ENCODE measurements at places on chromosomes 2 and 18.

DNA sequence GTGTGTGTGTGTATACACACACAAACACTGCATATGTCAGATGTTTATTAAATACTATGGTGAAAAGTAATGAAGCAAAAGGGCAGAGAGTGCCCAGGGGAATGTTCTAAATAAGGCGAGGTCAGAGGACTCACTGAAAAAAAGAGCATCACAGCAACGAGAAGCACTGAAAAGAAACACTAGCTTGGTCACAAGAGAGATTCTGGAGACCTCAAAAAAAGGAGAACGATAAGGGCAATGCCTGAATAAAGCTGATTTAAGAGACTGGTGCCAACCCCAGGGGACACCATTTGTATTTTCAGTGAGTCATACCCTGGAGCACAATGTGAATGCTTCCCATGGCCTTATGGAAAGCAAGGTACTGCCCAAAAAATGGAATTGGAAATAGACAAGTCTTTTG, 14.5 kb downstream of the SLC40A1 start:
- no peak for DNase-seq

- no peak for DNase-seq
Observed at GRCh38 chr18:7727361-7728076, 160.4 kb downstream of the PTPRM start.

DNA sequence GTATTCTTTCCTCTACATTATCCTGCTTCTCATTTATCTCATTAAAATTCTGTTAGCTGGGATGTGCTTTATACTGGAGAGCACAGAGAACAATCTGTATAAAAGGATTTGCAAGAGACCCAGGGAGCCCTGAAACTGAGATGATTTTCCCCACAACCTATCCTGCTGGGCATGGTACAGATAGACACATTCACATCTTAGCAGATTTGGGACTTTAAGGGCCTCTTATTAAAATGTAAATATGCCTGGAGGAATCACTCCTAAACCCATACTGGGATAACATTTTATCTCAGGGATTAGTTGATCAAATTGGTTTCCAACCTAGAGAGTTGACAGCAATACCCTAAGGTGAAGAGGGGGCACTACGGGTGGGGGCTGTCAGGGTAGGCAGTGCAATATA, 45.5 kb downstream of the AOX1 start:
- DNase-seq = no peak

DNA sequence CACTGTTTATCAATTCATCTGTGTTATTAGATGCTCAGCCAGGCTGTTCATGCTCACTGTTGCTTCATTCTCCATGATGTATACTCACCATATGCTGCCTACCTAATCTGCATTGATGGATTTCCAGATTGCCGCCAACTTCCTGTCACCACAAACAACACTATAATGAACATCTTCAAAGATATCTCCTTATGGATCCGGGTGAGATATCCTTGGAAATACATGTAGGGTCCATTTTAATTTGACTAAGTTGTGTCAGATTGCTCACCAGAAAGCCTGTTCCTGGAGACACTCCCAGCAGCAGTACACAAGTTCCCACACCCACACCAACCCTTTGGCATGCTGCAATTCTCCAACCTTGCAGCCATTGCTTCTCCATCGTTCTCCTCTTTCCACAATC, 547.5 kb upstream of the TNP1 start:
- no peak for DNase-seq

DNA sequence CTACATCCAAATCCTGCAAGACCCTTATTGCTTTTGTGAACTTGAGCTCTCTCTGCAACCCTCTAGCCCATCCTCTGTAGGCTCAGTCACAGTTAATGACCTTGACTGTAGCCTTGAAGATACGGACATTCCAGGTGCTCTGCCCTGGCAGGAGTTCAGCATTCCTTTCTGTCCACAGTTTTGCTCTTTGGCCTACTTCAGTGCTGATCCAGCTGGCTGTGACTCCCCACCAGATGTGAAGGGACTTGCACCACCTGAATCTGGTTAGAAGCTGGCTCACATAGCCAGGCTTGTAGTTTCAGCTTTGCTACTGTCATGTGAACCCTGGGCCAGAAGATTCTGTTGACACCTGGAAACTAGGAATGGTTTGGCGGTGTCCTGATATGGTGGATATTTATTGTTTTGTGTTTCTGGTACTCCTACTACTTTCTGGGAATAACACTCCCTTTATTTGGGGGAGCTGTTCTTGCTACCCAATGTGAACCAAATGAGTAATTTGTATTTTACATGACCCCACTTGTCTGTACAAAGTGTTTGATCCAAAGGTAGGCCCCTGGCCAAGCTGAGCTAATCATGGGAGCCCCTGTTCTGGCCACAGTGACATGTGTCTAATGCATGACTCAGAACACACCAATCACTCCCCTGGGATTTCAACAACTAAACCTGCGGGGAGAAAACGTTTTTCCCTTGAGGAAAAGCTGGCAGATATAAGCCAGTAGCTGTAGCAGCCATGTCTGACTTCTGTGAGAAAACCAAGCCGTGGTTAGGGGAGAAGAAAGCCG, 73.4 kb downstream of the CDCA7 start:
- DNase-seq = no peak

- DNase-seq = no peak
Observed at GRCh38 chr18:44411976-44412375, 268.7 kb upstream of the SETBP1 start.

- DNase-seq = no peak
Observed at GRCh38 chr2:133424876-133425275, 143.4 kb downstream of the NCKAP5 start.

DNA sequence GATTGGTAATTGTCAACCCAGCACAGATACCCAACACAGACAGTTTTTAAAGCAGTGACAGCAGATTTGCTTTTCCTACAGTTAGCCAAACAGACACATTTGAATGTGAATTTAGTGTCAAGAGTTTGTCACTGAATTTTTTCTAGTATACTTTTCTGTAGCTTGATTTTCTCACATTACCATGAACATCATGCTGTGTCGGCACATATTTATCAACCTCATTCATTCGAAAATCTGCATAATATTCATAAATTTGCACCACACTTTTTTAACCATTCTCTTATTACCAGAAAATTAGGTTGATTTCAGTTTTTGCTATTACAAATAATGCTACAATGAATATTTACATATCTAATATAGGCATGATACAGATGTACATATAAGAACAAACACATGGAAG, 27.0 kb upstream of the DSG3 start:
- DNase-seq = no peak

DNA sequence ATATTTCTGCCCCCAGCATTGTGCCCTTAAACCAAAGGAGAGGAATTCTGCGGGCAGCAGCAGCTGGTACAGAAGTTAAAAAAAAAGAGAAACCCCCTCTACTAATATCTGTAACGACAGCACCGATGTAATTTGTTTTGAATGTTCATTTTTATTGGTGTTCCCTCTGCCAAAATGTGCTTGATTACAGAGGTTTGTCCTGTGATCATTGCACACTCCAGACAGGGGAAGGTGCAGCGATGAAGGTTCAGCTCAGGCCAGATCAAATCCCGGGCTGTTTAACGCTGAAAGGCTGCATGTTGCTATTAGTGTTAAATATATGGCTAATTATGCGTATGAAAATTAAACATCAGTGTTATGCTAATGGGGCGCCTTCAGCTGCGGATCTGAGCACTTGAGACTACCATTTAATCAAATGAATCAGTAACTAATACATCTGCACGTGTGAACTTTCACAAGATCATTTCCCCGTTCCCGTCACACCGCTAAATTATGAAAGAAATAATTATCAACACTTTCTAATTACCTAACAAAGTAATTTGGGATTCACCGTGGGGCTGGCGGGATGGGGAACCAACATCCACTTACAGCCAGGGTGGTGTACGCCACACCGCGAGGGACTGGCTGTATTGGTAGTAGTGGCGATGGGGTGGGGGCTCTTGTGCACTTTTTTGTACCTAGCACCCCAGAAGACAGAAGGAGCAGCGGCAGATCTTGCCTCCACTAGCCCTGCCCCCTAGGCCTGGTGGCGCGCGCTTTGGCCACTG, 1.5 kb upstream of the DLX1 start:
- DNase-seq = no peak

- DNase-seq = peak; percentile 10
Observed at GRCh38 chr2:106316915-106317314, 122.8 kb upstream of the UXS1 start.

GRCh38 chr2:144924827-144925226, 404.9 kb upstream of the ZEB2 start:
- peak; percentile 37 for DNase-seq

DNA sequence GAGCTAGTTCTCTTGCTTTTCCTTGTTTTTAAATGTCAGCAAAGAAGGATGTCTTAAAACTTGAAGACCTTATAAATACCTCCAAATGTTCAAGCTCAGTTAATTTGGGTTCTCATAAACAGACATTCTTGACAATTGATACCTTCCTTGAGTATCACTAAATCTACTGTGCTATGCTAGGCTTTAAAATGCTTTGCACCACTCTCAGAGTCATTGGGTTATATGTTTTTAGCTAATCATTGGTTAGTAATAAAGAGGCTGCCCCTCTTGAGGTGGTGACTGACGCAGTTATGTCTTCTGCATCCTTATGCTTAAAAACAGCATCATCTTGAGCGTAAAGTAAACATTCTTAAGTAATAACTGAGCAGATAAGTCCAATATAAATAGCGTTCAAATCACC, 276.0 kb downstream of the AGPS start:
- DNase-seq = no peak

GRCh38 chr2:44942304-44943030, 965 bp downstream of the SIX3 start:
- DNase-seq = no peak

DNA sequence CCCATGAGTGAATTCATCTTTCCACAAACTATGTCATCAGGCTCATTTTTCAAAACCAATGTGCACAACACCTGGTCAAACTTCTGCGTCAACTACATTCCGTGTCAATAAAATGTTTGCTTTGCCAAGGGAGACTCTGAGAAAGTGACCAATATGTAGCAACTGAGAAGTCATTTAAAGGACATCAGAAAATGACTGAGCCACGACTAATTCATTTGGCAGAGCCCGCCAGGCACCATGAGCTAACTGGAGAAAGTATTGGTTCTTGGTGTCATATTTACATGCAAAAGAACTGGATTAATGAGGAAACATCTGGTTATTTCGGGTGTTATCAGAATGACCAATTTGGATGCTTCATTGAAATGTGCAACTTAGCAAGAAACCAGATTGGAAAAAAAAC, 7.2 kb downstream of the RND3 start:
- no peak for DNase-seq

DNA sequence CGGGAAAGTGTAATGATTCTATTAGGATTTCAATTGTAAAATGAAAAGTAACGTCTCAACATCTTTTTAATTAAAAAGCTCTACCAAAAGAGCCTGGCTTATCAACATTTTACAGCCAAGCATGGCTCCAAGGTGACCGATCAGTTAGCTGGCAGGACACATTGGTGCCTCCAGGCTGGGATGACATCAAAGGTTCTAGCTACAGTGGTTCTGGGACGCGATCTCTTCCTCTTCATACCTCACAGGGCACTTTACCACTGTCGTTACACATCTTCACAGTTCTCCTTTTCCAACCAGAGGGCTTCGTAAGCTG, 693 bp downstream of the ORC2 start:
- no peak for DNase-seq

- no peak for DNase-seq
Observed at GRCh38 chr18:40215979-40216378, 1739.1 kb upstream of the PIK3C3 start.

Data from globus pallidus (tissue), 1 donor.